ENCODE measurements at places on chromosomes 1 and 21.

GRCh38 chr1:101507547-101507971, 270.7 kb downstream of the S1PR1 start:
- DNase-seq: no peak

GRCh38 chr1:115241309-115241708, 96.7 kb downstream of the NGF start:
- DNase-seq: no peak

- no peak for DNase-seq
Measured at GRCh38 chr1:201939574-201939973, 6.8 kb downstream of the LMOD1 start.

DNA sequence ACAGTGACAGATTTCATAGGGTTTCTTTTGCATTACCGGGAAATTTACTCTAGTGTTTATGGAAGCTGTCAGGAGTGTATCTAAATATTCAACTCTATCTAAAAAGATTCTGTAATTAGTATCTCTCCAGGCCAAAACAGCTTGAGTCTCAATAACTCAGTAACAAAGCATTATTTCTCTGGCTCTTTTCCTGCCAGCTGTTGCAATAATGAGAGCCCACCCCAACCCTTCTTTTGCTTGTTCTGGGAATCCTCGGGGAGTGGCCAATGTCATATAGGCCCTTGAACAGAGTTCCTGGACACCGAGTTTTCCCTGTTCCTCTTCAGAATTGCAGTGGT, 120.1 kb upstream of the SGIP1 start:
- no peak for DNase-seq

DNA sequence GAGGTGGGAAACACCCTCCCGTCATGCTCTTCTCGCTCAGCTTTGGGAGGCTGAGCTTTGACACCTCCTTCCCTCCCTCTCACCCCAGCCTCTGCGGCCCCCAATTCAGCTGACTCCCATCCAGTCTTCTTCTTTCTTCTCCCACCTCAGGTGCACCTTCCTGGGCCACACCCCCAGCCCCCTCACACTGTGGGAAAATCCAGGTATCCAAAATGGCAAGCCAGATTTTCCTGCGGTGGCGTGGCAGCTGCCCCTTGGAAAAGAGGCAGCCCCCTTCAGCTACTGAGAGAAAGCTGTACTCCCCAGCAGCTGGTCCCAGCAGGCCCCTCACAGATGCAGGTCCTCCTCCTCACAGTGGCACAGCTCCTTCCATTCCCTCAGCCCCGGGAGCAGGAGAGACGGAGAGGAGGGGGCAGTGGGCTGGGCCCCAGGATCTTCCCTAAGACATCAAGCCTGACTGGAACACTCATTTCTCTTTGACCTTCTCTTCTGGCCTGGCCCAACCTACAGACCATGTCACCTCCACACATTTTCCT, 61.6 kb downstream of the OPTC start:
- no peak for DNase-seq

DNA sequence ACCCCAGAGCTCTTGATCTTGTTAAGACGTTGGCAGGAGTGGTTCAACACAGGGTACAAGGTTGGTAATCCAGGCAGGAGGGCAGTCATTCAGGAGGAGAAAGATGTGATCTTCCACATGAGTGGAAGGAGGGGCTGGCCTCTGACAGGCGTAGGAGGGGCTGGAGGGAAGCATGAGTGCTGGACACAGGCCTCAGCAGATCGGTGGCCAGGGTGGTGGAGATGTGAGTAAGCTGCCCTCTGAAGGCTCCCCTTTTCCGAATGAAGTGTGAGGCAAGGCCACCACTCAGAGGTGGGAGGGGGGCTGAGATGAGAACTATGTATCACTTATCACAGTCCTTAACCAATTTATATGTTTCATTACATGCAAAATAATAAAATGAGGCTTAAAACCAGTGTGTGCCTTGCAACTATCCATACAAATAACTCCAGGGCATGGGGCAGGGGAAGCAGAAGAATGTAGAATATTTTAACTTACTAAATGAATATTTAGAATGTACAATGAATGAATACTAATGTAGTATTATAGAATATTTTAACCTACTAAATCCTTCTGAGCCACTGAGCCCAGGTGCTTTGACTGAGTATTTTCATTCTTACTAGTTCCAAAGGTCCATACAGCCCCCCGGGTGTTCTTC, 103.5 kb upstream of the TLR5 start:
- no peak for DNase-seq

DNA sequence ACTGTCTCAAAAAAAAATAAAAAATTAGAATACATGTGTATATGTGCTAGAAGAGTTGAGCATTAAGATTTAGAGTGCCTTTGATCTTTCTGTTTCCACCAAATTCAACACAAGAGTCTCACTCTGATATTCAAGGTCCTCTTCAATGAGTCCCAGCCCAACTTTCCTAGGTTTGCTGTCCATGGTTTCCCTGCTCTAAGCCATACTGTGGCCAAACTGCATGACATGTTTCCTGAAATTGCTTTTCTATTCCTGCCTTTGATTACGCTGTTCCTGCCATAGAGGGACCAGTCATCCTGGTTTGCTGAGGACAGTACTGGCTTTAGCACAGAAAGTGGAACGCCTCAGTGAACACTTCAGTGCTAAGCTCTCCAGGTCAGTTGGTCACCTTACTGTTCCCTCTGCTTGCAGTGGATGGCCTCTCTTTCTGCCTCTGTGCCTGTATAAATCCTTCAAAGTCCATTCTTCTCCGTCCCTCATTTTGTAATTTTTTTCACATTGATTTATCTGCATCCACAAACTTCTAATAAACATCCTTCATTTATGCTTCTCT, 305.9 kb upstream of the PROX1 start:
- no peak for DNase-seq

DNA sequence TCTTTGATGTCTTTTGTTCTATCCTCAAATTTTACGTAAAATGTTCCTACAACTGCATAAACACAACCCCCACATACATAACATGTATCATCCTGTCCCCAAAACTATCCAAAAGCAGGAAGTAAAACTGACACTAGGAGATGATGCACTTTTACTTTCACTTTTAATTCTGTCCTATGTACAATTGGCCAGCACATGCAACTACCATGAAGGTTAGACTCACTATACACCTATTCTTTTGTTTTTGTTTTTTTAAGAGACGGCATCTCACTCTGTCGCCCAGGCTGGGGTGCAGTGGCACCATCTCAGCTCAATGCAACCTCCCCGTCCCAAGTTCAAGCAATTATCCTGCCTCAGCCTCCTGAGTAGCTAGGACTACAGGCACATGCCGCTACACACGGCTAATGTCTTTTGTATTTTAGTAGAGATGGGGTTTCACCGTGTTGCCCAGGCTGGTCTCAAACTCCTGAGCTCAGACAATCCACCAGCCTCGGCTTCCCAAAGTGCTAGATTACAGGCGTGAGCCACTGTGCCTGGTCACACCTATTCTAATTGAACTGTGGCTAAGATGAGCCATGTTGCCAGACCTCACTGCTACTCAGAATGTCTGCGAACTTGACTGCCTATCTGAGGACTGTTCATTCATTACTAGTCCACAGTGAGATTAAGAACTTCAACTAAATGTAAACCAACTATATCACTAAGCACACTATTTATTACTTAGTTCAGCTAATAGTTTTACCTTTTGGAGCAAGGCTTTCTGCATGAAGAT, 48.0 kb downstream of the TOR3A start:
- DNase-seq: no peak

DNA sequence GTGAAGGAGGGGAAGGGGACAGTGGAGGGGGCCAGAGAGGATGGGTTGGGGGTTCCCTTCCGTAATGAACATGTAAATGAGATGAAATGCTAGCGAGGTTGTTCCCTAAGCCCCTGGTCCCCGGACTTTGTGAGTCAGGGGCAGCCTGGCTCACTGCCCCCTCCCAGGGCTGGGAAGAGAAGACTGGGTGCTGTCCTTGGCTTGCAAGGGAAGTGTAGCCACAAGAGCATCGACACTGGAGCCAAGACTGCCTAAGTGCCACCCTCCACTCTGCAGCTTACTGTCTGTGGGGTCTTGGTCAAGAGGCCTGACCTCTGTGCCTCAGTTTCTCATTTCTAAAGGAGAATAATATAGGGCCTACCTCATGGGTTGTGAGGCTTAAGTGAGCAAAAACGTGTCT, 483 bp downstream of the PEAR1 start:
- no peak for DNase-seq

DNA sequence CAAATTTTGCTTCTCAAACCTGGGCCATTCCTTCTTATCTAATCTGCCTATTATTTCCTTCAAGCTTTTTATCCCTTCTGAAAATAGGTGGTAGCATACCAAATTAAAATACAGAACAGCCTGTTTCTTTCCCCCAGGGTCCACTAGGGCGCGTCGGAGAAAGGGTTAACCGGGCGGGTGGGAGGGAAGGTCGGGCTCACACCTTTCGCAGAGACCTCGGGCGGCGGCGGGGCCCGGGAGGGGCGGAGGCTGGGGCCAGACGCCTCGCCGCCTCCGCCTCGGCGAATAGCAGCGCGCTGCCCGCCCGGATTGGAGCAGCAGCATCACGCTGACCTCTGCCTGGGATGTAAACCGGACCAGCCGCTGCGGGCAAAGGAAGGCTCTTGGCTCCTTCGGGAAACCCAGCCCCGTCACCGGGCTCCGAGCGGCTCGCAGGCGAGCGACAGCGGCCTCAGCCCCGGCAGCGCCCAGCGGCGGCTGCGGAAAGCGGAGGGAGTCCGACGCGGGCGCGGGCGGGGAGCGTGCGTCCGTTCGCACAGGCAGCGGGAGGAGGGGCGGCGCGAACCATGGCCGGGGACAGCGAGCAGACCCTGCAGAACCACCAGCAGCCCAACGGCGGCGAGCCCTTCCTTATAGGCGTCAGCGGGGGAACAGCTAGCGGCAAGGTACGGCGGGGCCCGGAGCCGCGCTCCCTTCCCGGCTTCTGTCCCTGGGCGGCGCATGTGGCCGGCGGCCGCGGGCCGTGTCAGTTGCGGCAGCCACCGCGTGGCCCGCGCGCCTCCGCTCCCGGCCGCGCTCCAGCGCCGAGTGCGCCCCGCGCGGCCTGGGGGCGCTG, at the start of gene UCK2:
Gene UCK2, plus strand, starts transcription at position 347 of the 835 bp plus-strand sequence. Its CDS starts 220 bp downstream, at position 567.
- peak; percentile 94 for DNase-seq

DNA sequence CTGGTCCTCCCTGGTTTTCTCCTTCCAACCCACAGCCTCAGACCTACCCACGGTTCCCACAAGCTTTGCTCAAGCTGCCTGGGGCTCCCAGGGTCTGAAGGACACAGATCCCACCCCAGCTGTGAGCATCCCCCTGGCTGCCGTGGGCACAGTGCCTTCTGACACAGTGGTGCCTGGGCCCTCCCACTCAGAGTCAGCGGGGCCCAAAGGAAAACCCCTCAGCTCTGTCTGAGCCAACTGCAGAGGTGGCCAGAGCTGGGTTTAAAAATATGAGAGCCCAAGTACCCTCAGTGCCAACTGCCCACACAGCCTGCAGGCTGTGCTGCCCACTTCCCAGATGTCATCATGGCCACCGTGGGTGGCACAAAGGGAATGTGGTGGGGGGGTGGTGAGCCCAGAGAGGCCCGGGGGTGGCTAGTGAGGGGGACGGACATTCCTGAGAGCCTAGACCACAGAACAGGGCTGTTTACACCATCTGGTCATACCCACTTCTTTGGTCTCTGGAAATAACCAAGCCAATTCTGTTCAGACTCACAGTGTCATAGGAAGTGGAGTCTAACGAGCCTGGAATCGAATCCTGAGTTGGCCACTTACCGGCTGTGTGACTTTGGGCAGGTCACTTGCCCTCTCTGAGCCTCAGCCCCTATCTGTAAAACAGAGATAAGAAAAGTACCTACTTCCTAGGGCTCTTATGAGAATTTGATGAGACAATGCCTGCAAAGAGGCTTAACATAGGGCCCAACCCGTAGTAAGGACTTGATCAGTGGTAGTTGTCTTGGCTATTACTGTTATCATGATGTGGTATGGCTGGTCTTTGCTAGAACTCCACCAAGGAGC, 85.5 kb downstream of the CAMK2N1 start:
- no peak for DNase-seq

DNA sequence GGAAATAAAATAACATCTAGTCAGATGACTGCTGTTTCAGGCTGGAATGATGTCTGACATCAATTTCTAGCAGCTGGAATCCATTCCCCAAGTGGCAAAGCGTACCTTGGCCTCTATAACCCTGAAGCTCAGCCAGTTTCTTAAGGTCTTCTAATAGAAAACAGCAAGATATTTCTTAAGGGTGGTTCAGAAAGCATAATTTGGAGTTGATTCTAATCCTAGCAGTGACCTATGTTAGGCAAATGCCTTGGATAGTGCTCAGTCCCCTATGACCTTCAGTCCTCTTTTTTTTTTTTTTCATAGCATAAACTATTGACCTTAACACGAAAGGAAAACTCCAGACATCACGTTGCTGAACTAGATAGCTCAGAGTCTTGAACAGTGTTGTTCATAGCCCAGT, 56.5 kb downstream of the LAMC2 start:
- no peak for DNase-seq

Measured in AG20443 (cell line).